ENCODE measurements at places on chromosomes 11 and 22.

DNA sequence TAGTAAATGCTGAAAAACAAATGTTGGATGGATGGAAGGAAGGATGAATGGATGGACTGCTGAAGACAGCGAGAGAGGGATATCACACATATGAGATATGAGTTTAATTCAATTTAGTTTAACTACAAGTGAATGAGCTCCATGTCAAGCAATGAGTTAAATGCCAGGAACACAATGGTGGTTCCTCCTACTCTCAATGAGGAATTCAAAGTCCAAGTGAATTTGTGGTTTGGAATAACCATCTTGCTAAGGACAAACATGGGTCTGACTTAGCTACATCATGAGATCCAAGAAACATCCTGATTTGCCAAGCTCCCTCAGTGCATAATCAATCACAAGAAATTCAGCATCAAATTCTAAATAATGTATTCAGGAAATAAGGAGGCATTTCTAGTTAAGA lies 26.1 kb upstream of the PPP2R1B start:
- no peak for DNase-seq

GRCh38 chr11:19853920-19854319 lies 141.3 kb downstream of the NAV2 start:
- no peak for DNase-seq

GRCh38 chr11:99676292-99676691 lies 655.5 kb downstream of the CNTN5 start:
- DNase-seq, result no peak

DNA sequence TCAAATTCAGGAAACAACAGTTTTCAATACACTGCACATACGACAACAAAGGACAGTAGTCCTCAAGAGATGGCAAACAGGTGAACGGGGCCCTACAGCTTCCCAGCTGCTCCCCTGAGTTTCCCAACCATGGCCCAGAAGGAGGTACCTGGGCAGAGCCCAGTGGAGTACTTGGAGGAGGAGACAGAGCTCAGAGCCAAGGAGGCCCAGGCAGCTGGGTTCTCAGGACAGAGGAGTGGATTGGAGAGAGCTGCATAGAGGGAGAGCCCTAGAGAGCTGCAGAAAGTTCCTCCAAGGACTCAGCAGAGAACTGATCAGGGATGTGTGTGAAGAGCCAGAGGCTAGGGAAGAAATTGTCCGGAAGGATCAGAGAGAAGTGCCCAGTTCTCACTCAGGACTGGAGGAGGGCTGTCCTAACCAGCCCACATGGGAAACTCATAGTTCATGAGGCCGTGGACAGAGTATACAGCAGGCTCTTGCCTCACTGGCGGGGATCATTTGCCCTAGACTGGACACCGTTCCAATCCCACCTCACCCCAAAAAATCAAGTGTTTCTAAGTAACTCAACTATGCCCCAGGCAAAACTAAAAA lies 7.6 kb upstream of the ASCL2 start:
- DNase-seq, result no peak

DNA sequence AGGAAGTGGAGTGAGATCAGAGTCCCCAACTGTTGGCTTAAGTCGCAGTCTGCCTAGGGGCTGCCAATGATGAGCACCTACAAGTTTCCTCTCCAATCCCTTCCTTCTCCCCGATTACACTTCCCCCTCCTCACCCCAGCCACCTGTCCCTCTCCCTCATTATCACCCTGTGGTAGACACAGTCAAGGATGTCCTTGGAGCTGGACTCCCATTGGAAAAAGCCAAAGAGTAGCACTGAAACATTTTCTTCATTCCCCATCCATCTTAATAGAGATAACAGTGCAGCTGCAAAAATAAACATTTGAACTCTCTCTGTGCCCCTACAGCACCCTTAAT lies 146.2 kb downstream of the DBX1 start:
- DNase-seq, result no peak

GRCh38 chr11:133904818-133905515 lies 51.8 kb downstream of the IGSF9B start:
- no peak for DNase-seq

DNA sequence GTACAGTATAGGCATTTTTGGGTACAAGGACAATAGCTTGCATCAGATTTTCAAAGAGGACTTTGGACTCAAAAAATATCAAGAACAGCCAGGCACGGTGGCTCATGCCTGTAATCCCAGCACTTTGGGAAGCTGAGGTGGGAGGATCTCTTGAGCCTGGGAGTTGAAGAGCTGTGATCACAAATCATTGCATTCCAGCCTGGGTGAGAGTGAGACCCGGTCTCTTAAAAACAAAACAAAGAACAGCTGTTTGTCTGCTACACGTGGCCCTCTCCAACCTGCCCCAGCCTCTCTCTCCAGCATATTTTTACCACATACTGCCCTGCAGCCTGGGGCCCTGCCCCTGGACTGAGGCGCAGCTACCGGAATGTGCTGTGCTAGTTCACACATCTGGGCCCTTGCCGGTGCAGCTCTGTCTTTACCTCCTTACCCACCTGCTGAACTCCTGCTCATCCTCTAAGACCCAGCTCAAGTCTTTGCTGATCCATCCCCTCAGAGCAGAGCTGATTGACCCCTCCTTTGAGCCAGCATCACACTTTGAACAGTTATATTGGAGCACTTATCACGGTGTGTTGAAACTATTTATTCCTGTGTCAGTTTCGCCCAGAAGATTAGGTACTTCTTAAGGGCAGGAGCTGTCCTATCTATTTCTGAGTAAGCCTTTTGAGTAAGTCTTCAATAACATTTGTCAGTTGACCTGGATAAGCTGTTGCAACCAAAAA lies 29.4 kb downstream of the GRIK4 start:
- no peak for DNase-seq

- DNase-seq, result no peak
Observed at GRCh38 chr11:61742391-61742790, 10.0 kb upstream of the MYRF start.

GRCh38 chr22:18968011-18968749 lies 32.1 kb upstream of the PRODH start:
- DNase-seq, result no peak

DNA sequence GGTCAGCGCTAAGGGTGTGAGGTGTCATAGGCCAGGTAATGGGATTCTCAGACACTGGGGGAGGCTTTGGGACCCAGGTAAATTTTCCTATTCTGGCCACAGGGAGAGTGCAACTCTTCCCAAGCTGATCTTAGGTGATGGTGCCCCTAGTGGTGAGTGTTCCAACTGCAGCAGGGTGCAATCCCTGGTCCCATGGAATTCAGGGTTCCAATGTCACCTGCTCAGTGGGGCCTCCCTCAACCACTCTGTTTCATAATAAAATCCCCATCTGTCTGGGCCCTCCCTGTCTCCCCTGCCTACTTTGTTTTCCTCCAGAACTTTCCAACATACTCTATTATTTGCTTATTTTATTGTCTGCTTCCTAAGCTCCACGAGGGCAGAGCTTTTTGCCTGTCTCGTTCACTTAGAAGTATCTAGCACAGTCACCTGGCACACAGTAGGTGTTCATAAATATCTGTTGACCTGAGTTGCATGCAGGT lies 2.9 kb upstream of the SGSM1 start:
- DNase-seq, result peak; percentile 20

DNA sequence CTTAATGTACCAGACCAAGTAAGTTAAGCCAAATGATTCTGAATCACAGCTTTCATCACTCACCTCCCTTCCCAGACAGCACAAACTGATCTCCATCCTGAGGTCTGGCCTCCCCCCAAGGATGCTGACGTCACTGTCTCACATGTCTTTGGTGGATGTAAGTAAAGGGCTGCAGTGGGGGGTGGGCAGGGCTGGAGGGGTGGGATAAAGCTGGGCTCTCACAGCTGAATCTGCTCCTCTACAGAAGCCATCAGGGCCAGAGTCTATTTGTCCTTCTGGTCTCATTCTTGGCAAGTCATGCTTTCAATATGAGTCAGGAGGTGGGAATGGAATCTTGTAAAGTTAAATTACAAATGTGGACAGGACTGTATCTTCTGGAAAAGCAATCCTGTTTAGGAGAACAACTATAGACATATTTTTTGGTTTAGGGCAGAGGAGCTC lies 32.7 kb downstream of the P4HA3 start:
- DNase-seq, result no peak

All from activated T-helper 1 cell treated with Interleukin-2 at 50 U/mL for 16 hours (primary cell).